Keratinocyte (primary cell): ENCODE measurements at places on chromosomes 5 and 9.

GRCh38 chr9:108845947-108846346 is 9.8 kb downstream of the ACTL7B start:
- DNase-seq, result no peak

GRCh38 chr9:129430940-129431643 is 189.8 kb downstream of the C9orf50 start:
- no peak for DNase-seq

DNA sequence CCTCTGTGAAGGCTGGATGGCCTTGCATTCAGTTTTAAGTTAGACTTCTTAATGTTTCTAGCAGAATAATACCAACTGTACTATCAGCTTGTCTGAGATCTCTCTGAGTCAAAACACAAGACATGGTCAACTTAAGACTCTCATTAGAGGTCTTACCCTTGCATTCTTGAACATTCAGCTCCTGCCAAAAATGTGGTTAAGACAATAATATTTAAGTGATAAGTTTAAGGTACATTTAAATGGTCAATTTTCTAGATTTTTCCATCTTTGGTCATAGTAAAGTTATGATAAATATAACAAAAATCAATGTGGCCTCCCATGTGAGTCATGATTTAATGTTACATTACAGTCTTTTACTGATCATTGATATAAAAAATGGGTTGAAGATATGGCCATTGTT is 75.0 kb downstream of the NR2F1 start:
- DNase-seq, result no peak

- DNase-seq, result no peak
Measured at GRCh38 chr9:117098331-117098730, 316.5 kb downstream of the ASTN2 start.

- no peak for DNase-seq
Measured at GRCh38 chr5:124644138-124644537, 102.3 kb downstream of the ZNF608 start.

DNA sequence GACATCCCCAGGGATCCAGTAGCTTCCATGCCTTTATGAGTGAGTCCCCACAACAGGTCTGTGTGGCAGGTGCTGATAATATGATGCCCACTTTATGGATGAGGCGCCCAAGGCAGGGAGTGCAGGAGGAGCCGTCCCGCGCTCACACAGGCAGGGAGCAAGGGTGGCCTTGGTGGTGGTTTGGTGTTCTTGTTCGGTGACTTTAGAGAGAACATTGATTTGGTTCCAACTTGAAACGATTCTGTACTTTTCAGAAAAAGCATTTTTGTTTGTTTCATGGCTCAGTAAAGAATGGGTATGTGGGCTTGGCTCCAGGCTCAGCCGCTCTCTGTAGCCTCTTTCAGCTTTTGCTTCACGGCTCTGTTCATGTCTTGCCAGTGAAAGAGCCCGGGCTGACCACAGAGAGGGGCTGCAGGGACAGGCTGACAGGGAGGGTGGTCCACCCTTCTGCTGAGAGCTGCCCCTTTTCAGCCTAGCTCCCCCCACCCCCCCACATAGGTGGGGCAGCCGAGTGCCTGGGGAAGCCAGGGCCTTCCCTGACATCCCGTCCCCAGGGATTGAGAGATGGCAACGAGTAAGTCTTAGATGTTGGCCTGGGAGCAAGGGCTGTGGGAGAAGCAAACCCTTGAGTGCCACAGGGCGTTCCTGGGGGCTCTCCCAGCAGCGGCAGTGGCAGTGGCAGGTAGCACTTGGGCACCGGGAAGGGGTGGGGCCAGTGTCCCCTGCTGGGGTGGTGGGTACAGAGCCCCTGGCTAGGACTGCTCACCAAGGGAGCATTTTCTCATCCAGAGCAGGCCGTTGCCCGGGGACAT is 28.0 kb downstream of the NCS1 start:
- no peak for DNase-seq

DNA sequence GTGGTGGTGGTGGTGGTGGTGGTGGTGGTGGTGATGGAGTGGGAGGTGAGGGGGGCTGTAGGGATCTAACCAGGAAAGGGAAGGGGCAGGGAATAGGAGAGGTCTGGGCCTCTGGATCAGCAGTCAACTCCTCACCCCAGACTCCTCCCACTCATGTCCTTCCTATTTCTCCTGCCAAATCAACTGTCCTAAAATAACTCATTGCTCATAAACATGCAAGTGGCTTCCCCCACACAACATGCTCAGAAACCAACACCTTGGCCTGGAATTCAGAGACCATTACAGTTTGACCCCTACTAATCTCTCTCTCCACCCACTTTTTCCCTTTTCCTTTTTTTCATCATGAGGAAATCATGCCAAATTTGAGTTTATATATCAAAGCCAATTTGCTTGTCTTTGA is 8.4 kb upstream of the FSD1L start:
- no peak for DNase-seq

GRCh38 chr9:130015353-130016019 is 27.5 kb downstream of the FNBP1 start:
- DNase-seq, result no peak

DNA sequence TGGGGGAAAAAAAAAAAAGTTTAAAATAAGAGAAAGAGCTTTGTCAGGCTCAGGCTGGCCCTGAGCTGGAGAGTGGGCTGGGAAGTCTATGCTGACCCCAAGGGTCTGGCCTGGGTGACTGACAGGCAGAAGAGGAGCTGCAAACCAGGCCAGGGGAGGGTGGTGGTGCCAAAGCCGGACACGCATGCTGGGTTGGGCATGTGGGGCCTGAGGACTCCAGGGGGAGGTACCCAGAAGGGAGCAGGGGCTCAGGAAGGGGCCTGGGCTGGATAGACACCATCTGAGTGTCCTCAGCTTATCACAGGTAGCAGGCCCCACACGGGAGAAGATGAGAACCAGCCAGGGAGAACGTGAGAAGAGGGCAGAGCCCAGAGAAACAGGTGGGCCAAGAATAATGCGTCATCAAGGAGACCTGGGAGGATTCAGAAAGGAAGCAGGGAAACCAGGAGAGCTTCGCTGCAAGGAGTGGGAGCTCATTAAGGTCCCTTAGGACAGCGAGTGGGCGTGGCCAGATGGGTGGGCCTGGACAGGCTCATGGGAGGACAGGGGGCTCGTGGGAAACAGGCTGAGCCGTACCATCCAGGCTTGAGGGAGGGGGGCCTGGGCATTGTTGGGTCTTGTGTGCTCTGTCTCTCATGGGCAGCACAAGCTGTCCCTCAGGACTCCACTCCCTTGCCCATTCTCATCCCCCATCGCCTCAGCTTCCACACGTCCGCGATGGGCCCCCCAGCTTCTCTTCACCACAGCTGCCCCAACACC is 16.0 kb downstream of the TMOD1 start:
- DNase-seq, result no peak

GRCh38 chr5:158840193-158840592 is 259.5 kb downstream of the EBF1 start:
- no peak for DNase-seq

DNA sequence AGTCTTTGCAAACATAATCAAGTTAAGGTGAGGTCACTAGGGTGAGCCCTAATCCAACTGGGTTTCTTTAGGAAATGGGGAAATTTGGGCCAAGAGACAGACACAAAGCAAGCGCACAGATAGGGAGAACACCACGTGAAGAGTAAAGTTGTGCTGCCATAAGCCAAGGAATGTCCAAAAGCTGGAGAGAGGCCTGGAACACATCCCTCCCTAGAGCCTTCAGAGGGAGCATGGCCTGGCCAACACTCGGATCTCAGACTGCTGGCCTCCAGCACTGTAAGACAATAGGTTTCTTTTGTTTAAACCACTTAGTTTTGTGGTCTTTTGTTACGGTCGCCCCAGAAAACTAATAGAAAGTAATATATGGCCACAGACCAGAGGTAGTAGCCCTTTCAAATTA is 8.1 kb upstream of the ROR2 start:
- DNase-seq, result no peak

DNA sequence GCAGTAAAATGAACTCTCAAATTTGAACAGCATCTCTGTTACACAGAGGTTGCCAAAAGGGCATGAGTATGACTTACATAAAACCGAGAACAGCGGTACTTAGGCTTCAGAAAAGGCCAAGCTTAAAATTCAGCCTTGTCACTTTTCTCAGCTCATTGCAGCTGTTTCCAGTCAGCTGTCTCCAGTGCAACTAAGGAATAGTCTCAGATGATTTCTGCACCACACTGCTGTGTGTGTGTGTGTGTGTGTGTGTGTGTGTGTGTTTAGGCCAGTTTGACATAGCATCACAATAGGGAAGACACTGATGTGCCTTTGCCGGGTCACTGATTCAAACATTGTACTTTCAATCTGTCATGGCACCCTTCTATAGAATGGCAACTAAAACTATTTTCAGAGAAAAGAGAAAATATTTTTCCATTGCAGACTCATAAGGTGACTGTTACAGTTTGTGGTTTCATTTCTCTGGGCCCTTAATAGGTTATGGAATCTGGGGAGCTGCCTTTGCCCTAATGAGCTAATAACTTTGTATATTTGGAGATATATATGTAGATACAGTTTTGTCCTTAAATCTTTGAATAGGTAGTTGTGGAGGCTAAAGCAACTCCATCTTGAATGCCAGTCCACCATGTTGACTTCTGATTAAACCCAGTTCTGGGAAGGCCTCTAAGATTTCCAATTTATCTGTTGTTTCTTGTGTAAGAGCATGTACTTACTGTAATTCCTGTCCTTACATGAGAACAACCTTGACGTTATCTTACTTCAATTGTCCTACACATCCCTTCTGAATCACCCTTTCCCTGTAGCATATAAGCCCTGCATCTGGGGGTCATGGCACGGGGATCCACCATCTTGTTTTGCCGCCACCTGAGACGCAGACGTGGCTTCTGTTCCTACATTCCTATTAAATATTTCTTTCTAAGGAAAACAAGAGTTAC is 4.5 kb downstream of the LSM11 start:
- DNase-seq, result no peak

DNA sequence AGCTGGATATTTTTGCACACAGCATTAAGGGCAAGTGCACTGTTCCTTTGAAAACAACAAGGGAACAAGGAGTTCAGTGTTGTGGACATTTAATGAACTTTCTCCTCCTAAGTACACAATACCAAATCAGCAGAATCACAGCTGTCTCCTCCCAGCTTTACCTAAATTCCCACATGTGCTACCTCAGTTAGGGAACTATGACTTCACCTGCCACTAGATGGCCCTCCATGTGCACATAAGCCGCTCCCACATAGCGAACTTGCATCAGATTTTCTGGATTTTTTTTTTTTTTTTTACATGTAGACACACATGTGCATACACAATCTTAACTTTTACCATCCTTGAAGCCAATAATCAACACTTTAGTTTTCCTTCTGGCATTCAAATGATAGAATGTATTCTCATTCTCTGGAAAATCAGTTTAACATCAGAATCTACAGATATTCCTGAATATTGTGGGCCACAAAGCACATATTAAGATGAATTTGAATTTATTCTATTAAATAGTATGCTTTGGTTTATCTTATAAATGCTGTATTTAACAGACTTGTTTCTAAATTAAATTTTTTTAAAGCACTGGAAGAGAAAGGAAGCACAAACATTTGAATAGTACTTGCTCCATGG is 123.6 kb downstream of the PALM2AKAP2 start:
- DNase-seq, result peak; percentile 48

DNA sequence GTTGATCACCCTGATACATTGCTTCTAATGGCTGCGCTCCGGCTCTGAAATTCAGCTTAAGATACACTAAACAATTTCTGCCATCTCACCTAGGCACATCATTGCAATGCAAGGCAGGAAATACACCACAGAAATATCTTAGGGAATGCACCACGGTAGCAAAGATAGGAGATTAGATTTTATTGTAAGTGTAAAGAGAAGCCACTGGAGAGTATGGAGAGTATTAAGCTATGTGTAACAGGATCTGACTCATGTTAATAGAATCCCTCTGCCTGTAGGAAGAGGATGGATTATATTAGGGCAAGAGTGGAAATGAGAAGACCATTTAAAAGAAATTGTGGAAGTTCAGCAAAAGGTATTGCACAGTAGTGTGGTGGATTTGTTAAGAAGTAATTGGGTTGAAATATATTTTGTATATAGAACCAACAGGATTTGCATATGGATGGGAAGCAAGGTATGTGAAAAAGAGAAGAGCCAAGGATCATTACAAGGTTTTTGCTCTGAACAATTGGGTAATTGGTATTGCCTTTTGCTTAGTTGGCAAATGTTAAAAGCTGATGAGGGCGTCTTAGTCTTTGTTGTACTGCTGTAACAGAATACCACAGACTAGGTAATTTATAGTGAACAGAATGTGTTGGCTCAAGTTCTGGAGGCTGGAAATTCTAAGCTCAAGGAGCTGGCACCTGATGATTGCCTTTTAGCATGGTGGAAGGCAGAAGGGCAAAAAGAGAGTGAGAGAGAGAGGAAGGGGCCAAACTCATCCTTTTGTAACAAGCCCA is 636.1 kb downstream of the PSAT1 start:
- peak; percentile 7 for DNase-seq

GRCh38 chr9:97559111-97559514 is 57.6 kb downstream of the TMOD1 start:
- DNase-seq, result no peak

- DNase-seq, result no peak
Measured at GRCh38 chr9:114078021-114078780, at the start of gene AMBP. Gene AMBP, minus strand, starts transcription at chr9:114078300. Its CDS starts 91 bp downstream, at chr9:114078209.

DNA sequence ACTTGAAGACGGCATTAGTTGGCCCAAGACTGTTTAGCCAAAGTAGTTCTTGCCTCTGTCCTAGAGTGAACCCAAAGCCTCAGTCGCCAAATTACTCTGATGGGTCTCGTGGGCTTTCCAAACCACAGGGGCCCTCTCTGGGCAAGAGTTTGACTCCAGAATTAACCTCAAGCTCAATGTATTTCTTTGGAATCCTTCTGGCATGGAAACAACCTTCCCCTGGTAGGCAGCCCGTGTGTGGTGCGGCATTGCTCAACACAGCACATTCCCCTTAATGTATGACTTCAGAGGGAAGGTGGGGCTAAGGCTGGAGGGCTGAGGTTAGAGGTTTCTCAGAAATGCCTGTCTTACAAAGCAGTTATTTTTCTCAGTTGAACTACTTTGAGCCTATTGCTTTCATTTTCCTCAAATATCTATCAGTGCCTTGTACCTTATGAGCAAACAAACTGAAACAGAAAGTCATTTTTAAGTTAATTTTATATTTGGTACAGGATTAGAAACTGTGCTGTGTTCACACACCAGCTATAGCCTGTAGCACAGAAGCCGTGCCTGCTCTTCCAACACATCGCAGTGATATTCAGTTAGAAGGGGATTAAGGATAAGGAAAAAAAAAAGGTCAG is 123.9 kb upstream of the HAPLN1 start:
- DNase-seq, result no peak

DNA sequence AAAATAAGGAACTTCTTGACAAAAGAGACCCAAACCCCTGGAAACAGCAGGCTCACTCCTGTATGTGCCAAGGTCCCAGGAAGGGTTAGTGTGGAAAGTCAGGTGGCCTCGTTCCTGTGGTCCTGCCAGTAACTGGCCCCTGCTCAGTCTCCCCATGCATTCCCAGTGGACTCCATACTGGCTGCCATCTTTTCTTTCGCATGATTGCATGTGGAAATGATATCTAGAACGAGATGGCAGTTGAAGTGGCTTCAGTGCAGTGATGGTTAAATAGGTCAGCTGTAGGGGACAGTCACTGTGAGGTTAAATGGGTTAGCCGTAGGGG is 30.4 kb downstream of the AHRR start:
- no peak for DNase-seq
